Stimulated activated CD8-positive, alpha-beta memory T cell treated with anti-CD3 and anti-CD28 coated beads, Interleukin-4, amount 100 ng/mL, for 48 hours (primary cell): ENCODE measurements at places on chromosomes 11 and 22.
A peak's percentile ranks its signal among the peaks of the same experiment; 100 is the strongest.

DNA sequence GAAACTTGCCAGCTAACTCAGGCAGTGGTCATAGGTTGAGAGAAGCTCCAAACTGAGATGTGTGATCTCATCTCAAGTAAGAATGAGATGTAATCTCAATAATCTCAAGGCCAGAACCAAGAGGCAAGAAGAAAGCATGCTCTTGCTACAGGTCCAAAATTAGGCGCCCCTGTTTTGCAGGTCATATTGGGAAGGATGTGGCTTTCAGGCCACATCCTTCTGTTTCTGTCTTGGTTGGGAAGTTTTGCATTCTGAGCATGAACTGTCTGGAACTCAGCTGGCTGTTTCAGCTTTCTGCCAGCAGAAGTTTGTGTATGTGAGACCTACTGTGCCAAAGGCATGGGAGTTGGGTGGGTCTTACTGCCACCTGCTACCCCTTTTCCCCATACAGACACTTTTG lies 67.5 kb upstream of the MS4A8 start:
- DNase-seq: no peak

DNA sequence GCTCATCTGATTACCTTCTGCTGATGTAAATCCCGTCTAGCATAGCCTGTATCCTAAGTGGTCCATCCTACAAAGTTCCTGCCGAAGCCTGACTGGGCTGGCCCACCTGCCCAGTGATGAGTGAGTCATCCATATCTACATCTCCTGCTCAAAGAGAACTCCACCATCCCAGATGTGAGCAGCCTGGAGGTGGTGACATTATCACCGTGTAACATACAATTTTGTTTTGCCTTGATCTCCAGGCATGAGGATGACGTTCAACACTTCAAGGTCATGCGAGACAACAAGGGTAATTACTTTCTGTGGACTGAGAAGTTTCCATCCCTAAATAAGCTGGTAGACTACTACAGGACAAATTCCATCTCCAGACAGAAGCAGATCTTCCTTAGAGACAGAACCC lies 5.6 kb downstream of the TMA7B start:
- no peak for DNase-seq

- DNase-seq: no peak
Measured at GRCh38 chr22:29263791-29264276, 3.9 kb downstream of the RHBDD3 start.

- DNase-seq: no peak
Measured at GRCh38 chr11:77252555-77253270, 48.8 kb downstream of the GDPD4 start.

GRCh38 chr11:99555486-99555885 lies 534.7 kb downstream of the CNTN5 start:
- DNase-seq: no peak

GRCh38 chr22:38056969-38057891 lies at the start of gene PICK1:
TSS of gene PICK1 (plus strand) at chr22:38057404. CDS start at chr22:38057810, 406 bp downstream.
- peak; percentile 89 for DNase-seq

DNA sequence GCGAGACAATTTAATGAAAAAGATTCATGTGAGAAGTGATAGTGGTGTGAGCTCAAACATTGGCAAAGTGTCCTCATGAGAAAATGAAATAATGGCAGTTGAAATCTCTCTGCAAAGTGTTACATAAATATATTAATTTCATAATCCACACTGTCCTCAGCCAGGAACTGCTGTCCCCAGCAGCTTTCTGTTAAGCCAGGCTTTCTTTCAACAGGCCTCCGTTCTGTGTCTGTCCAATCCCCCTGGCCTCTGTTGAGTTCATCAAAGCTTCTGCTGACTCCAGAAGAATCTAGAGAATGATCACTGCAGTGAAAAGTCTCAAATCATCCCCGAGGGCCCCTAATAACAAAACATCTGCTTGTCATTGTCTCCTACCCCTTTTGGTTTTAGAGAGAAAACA lies 10.0 kb upstream of the ASCC2 start:
- no peak for DNase-seq
